ENCODE measurements at places on chromosomes 2 and 18. TPM values are rescaled to one million over a fixed set of nuclear protein-coding genes. Genes with fewer than 3 reads are reported as not detected.
A peak's percentile ranks its signal among the peaks of the same experiment; 100 is the strongest.

GRCh38 chr2:149383340-149383739 lies 53.0 kb downstream of the LYPD6 start:
- no peaks in the 10 kb centered on the region for H3K27me3 ChIP-seq
- DNase-seq: peak; percentile 92
- H3K27ac ChIP-seq: peak overlapping the region; percentile 77
- peaks cover 12% of the 10 kb centered on the region for H3K4me1 ChIP-seq

GRCh38 chr2:69791045-69791444 lies 38.4 kb upstream of the GMCL1 start:
- H3K36me3 ChIP-seq: no peaks in the 10 kb centered on the region
- peak overlapping the region; percentile 91 for H3K27ac ChIP-seq
- no peak overlapping the region for H3K4me3 ChIP-seq
- H3K4me1 ChIP-seq: peaks cover 33% of the 10 kb centered on the region
- peak; percentile 33 for DNase-seq

Gene CGREF1
- 19.2 TPM for total RNA-seq

Gene SLC16A14
- total RNA-seq: not detected

DNA sequence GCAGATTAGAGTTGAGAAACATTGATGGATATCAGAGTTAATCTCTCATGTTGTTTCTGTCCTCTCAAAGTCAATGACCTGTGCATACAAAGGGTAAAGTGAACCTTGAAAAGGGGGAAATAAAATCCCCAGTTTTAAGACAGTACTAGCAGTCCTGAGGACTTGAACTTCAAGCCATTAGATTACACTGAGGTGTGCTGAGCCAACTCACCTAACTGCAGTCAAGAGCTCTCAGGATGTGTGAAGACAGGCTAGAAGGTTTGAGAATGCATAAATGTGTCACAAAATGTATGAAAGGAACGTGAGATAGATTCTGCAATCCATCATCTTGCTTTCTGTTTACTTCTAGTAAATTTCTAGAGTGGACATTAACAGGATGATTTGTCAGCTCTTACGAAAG lies 35.5 kb downstream of the DOCK10 start:
- H3K27me3 ChIP-seq: no peaks in the 10 kb centered on the region
- peaks cover 33% of the 10 kb centered on the region for H3K4me1 ChIP-seq
- no peak overlapping the region for H3K27ac ChIP-seq
- no peak overlapping the region for H3K4me3 ChIP-seq
- no peaks in the 10 kb centered on the region for H3K36me3 ChIP-seq
- no peak for DNase-seq

- H3K4me1 ChIP-seq: no peaks in the 10 kb centered on the region
- H3K36me3 ChIP-seq: no peaks in the 10 kb centered on the region
- no peak overlapping the region for H3K4me3 ChIP-seq
- H3K27me3 ChIP-seq: no peaks in the 10 kb centered on the region
These were observed 345.3 kb upstream of the CDH20 start for GRCh38 chr18:60987963-60988362.

Gene COL6A3
- 1,362 TPM for total RNA-seq

Measured in GM23248 (cell line).